ENCODE measurements at places on chromosomes 5 and 9.

GRCh38 chr5:78113689-78114264 is 180.7 kb downstream of the AP3B1 start:
- no peak for DNase-seq

DNA sequence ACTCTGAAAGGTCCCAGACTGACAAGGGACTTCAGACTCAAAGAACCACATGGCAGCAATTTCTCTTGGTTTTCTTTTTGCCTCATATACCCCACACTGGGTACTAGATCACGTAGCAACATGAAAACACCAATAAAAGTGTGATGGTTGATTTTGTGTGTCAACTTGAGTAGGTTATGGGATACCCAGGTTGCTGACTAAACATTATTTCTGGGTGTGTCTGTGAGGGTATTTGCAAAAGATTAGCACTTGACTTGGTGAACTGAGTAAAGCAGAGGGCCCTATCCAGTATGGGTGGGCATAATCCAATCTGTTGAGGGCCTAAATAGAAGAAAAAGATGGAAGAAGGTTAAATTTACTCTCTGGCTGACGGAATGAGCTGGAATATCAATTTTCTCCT is 53.8 kb upstream of the ZNF618 start:
- no peak for DNase-seq

GRCh38 chr5:131263648-131264450 is at the start of gene CDC42SE2:
TSS of gene CDC42SE2 (plus strand) at chr5:131264053. CDS start at chr5:131359494, 95,441 bp downstream.
- peak; percentile 85 for DNase-seq

- DNase-seq: no peak
Observed at GRCh38 chr5:2030131-2030530, 147.4 kb upstream of the IRX4 start.

DNA sequence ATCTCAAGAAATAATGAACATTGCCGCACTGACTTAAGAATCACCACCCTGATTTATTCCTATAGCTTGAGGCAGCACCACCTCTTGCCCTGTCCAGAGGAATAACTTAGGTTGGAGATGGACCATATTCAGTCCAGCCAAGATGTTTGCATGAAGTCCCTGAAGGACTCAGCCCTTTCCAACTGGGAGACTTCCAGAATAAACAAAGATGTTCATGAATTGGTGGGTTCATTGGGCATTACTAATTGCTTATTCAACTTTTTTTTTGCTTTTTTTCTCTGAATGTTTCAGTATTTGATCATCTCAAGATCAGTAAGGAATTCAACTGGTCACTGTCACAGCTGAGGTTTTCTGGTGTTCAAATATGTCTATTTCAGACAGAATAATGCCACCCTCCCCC is 470.6 kb downstream of the CCDC171 start:
- DNase-seq: no peak

DNA sequence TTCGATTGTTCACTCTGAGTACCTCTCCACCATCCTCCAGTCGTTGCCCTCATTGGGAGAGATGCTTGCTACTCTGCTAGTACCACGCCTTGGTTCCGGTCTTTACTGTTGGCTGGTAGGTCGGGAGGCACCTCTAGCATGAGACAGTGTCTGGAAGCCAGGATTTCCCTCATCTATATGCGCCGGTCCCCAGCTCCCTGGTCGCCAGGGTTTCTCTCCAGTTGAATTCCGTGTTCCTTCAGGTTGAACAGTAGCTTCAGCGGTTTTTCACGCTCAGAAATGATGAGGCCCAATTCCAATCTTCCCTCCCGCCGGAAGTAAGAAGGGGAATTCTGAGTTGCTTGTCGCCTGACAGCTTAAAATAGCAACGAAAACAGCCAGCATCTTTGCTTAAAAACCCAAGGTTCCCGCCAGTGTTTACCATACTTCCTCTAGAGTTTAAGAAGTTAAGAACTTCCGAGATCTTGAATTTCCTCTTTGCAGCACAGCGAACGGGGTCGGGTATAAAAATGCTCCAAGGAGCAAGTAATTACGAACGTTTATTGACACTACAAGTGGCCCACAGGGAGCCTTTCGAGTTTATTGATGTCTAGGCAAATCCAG is 1.3 kb upstream of the ST8SIA4 start:
- no peak for DNase-seq

DNA sequence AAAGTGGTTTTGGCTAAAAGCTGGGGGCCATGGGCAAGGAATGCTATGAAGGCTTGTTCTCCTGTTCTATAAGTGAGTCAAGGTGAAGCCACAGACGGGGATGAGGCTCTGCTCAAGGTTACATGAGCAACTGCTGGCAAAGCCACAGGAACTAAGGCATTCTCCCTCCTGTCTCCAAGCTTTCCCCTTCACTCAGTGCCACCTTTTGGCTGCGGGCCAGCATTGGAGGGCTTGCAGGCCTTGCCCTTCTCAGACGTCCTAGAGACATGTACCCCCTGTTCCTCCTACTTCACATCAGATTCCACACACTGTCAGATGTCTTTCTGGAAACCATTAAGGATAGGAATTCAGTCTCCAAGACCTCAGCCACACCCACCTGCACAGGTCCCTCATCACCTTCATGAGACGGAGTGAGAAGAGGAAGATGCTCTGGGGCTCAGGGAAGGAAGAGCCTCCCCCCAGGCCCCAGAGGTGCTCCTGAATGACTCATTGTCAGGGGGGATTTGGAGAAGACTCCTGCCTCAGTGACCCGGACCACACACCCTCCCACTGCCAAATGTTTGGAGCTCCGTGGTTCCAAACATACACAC is 20.5 kb upstream of the MEIKIN start:
- no peak for DNase-seq

DNA sequence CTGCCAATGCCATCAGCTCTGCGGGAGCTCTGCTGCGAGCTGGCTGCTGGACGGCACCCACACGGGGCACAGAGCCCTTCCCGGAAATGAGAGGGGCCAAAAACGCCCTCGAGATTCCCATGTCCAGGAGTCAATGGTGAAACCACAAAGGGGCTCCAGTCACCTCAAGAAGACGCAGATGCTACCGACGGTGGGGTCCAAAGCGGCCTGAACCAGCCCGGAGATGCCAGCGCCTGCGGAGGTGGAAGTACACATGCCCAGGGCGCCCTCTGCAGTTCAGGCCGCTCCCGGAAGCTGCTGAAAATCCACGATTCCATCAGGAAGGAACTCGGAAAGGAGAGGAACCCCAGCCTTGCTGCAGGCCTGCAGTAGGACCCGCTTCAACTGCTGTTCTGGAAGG is 82.4 kb upstream of the SELENOP start:
- no peak for DNase-seq

DNA sequence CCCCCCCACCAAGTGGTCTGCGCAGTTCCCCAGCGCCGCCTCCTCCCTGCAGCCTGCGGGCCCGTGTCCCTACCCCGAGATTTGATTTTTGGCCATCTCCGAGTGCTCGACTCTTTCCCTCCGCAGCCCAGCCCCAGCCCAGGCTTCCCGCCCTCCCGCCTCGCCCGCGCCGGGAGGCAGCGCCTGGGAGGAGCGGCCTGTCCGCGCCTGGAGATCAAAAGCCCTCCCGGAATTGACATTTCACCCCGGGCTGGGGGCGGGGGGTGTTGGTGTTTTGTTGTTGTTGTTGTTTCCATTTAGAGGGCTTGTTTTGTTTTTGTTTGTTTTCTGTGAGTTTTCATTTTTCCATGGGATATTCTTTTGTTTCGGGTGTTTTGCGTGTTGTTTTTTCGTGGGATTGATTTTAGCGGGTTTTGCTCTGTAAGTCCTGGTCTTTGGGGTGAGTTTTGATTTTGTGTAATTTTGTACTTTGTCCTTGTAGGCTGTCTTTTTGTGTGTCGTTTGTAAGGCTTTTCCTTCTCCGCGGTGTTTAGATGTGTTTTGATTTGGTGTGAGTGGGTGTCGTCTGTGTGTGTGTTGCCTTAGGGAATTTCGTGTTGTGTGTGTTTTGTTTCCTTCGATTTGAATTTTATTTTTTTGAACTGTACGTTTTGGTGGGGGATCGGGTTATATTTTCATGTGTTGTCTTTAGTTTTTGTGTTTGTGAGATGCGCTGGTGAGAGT is 1.7 kb upstream of the PAX5 start:
- DNase-seq: no peak

DNA sequence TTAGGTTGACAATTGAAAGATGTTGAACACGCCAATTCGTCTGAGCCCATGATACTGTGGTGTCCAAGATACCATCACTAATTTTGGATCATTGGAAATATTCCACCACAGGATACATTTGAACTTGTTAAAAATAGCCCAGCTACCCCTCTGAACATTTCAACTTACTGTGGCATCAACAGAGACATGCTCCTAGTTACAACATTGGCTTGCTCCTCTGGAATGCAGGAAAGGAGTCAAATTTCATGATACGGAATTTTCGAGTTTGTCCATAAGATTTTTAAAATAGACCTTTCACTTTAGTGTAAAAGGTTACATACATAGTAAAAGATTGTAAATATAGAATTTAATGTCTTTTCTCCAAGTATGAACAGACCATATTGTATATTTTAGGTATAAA is 12.8 kb downstream of the SEMA5A start:
- no peak for DNase-seq

Data from HAP-1 (cell line).